Neuronal stem cell (in vitro differentiated cells): ENCODE measurements at places on chromosomes 7 and 10.

- DNase-seq = peak; percentile 59
These were observed 122.3 kb upstream of the LYZL2 start for GRCh38 chr10:30751678-30752331.

DNA sequence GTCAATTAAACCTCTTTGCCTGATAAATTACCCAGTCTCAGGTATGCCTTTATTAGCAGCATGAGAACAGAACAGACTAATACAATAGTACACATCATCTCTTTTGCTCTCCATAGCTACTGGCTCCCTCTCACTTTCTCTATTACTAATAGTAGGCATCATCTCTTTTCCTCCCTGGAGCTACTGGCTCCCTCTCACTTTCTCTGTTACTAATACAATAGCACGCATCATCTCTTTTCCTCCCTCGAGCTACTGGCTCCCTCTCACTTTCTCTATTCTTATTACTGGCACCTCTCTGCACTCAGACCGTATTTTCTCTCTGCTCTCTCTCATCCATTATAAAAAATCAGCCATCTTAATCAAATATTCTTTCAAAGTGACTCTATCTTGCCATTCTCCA, 37.1 kb downstream of the SLC25A13 start:
- DNase-seq = no peak

DNA sequence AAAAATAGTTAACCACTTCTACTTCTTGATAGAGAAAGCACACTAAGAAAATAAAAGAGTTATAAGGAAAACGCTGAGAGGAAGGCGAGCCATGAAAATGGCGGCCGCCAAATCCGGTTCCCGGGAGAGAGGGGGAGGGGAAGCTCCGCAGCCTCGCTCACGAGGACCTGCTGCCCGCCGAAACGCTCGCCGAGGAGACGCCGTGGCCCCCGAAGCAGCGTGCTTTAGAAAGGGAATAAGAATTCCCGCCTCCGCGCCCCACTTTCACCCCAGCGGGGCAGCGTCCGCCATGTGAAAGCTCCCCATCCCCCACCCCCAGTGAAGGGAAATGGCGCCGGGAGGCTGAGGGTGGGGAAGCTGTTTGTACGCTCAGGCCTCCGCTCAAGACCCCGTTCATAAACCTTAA, 505 bp downstream of the HNRNPA2B1 start:
- peak; percentile 69 for DNase-seq

GRCh38 chr7:1103009-1103788, 15.3 kb downstream of the GPER1 start:
- DNase-seq = no peak

DNA sequence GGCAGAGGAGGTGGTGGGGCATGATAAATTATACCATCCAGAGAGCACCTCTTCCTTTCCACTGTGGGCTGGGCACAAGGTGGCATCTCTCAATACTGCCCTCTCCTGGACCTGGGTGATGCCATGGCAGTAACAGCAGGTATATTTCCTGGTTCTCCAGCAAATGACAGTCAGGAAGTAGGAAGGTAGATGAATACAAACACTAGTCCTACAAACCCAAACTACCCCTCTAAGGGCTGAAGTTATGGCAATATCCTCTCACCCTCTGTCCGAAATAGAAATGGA, 1004.9 kb downstream of the KCNMA1 start:
- DNase-seq = no peak

- DNase-seq = no peak
These were observed 51.3 kb downstream of the WIPF3 start for GRCh38 chr7:29857654-29858053.

DNA sequence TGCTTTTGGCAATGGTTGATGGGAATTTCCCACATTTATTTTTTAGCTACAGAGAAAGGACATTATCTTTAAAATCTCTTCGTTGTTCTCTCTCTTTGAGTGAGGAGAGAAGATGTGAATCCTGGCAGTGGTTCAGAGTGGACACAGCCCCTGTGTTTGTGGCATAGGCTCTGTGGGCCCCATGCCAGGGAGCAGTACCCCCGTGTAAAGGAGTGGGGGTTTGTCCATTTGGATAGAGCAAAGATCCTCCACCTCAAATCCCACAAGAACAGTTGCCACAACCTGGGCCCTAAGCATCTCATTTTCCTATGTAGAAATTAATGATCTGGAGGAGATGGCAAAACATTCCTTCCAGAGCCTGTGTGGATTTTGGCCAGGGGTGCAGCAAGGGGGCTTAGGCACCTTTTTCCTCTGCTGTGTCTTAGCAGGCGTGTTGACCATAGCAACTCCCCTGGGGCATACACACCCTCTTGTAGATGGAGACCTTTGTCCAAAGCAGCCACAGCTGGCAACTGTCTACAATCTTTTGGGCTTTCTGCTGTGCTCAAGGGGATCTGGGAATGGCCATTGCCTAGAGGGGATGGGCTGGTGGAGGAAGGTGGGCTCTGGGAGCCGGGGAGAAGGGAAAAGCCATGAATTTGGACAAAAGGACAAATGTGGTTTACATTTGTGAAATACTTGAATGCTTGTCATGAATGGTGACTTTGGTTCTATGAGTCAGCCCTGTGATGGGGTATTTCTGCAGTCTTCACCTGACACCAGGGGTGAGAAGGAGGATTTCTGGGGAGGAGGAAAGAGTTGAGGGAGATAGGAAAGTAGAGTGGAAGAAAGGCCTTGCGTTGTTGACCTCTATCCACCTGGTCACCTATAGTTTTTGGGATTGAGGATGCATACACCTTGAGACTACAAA, 92.0 kb downstream of the TCF7L2 start:
- DNase-seq = no peak

DNA sequence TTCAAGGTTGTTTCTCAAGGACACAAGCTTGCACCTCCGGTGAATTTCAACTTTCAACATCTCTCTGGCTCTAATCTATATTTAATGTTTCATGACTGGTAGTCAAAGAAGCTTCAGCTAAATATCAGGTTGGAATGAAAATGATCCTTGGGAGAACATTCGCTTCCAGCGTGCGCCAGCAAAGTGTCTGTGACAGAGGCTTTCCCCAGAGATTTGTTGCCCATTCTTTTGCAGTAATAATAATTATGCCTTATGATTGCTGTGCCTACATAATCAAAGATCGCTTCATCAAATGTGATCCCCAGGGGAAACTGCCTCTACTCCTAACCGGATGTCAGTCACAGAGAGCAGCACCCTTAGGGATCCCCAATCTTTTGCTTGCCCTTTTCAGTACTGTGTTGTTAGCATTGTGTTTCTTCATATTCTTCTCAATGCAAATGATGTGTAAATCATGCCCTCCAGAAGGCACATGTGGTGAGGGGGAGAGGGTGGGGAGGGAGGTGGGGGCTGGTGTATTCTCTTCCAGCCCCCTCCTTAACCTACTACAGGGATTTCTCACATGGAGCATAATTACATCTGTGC, 30.5 kb downstream of the FZD1 start:
- no peak for DNase-seq

GRCh38 chr10:63255316-63255715, 122.2 kb downstream of the NRBF2 start:
- DNase-seq = no peak

DNA sequence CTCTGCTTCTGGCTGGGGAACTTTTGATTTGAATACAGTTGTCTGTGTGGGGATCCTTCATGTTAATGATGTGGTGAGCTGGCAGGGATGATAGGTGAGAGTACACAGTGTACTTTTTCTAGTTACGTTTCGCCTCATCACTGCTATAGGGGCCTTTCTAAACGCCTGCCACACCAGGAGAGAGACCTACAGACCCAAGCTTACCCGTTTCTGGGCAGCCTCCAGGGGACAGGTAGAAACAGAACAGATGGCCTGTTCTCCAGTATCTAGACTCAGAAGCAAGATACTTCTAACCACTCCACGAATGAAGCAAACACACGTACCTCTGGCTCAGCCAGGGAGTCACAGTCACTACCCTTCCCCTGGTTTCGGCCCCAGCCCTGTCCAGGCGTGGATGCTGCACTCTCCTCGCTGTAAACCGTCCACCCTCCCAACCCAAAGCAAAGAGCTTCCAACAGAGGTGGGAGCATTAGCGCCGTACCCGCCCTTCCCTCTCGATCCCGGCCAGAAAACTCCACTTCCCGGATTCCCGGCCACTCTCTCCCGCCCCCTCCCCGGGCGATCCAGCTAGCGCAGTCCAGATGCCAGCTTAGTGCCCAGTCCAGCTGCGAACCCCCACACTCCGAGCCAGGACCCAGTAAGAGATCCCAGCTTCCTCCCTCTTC, 1.2 kb downstream of the CCDC6 start:
- DNase-seq = no peak

DNA sequence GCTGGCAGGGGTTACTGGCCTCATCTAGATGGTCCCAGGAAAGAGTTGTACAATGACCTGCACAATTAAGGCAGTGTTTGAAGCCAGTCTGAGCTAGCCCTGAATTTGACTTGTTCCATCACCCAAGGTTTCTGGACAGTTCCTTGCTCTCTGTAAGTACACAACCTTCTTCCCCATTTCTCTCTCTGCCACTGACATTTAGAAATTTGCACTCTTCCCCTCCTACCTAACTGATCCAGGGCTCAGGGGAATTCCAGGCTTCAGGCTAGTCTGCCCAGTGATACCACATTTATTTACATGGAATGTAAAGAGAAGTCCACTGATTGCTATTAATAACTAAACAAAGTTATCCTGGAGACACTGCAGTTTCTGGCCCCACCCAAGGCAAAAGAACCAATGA, 139.0 kb upstream of the GPR26 start:
- DNase-seq = no peak

GRCh38 chr7:44755698-44756627, 7.3 kb downstream of the ZMIZ2 start:
- DNase-seq = no peak

DNA sequence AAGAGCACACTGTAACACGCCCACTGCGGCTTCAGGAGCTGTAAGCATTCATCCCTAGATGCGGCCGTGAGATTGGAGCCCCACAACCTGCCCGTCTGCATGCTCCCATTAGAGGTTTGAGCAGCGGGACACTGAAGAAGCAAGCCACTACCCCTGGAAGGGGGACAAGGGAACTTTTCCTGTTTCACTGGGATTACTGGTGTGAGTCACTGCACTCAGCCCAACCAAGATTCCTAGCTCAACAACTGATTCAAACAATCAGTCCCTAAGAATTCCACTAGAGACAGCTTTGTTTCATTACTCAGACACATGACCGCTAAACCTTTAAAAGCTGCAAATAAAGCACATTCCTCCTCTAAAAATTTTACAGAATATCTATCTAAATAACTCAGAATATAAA, 69.8 kb downstream of the ORC5 start:
- peak; percentile 23 for DNase-seq

DNA sequence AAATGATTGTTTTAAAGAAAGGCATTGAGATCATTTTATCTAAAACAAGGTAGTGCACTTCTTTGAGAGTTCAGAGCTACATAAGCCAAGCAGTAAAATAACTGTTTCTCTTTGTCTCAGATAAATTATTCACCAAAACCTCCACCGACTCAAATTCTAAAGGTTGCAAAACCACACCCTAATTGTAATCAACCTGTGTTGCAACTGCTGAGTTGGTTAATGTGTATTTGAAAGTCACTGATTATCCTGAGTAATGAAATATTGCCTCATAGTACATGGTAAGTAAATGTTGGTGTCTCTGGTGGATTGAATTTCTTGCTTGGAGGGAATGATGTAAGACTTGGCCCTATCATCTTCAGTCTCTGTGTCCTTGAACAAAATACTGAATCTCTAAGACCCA, 35.9 kb upstream of the CYP2C9 start:
- no peak for DNase-seq

- no peak for DNase-seq
These were observed 35.8 kb upstream of the GPR37 start for GRCh38 chr7:124801330-124801895.

DNA sequence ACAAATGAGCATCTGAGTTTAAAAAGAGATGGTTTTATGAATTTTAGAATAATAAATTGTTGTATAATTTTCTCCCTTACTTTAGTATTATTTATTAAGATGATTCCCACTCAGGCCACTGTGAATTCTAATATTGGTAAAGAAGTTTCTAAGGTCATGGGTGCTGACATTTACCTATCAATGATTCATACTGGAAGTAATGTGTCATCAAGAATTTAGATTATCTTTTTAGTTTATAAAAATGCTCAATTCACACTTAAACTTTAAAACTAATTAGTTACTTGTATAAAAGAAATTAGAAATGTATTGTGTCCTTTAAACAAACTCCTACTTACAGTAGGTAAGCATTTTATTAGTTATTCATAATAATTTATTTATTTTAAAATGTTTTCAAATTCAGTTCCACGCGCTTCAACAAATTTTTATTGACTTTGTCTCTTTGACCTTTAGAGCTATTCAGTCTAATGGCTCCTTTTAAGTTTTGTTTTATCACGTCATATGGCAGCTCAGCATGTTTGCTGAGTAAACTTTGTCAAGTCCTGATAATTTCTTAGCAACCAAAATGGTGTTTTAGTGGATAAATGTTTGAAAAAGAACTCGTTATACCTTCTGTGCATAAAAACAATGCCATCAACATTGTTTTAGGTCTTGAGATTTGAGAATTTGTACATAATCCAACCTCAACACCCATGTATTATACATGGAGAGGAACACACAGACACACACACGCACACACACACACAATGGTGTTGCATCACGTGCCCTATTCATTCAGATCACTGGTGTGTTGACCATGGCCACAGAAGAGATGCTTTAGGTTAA, 15.1 kb upstream of the MRC1 start:
- DNase-seq = no peak

GRCh38 chr7:102988631-102989560, 76.1 kb downstream of the LRRC17 start:
- no peak for DNase-seq

DNA sequence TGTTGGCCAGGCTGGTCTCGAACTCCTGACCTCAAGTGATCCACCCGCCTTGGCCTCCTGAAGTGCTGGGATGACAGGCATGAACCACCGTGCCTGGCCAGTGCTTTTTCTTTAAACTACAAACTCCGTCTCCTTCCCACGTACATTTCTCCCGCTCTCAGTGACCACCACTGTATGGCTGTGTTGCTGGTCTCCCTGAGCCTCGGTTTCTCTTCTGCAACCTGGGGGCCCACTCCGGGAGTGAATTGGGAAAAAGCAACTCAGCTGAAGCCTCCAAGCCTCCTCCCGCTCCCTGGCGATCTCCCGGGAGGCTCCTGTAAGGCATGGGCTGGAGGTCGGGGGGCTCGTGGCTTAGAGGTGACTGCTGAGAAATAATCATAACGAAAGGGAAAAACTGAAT, 136.3 kb downstream of the ELFN1 start:
- no peak for DNase-seq

- DNase-seq = no peak
These were observed 42.8 kb downstream of the ADRA2A start for GRCh38 chr10:111119637-111120036.
